ENCODE measurements at places on chromosomes 2 and 18.

DNA sequence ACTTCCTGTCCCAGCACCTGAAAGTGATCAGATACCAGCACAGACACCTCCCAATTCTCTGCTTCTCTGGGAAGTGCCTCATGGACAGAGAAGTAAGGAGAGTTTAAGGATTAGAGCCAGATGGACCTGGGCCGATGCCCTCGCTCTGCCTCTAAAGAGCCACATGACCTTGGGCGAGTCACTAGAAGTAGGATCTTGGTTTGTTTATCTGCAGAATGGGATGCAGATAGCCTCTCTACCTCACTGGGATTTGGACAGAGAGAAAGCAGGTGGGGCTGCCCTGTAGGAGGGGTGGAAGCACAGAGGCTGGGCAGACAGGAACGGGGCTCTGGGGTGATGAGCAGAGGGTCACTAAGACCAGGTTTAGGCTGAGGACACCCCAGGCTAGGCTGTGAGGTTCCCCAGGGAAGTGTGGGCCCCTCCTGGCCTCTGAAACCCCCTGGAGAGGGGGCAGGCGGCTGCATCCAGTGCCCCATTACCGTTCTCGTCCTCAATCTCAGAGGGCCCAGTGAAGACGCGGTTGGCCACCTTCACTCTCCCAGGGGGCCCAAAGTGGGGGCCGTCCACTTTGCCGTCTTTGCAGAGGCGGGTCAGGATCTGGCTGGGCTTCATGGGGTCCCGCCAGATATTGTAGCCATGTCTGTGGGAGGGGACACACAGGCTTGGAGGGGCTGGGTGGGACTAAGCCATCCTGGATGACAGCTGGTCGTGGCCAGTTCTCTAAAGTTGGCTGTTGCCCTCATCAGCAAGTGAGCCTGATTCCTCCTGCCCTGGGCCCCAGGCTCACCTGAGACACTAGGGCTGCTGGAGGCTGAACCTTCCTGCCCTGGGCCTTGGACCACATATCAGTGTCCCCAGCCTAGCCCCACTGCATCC, 13.3 kb downstream of the OTOF start:
- no peak for DNase-seq

DNA sequence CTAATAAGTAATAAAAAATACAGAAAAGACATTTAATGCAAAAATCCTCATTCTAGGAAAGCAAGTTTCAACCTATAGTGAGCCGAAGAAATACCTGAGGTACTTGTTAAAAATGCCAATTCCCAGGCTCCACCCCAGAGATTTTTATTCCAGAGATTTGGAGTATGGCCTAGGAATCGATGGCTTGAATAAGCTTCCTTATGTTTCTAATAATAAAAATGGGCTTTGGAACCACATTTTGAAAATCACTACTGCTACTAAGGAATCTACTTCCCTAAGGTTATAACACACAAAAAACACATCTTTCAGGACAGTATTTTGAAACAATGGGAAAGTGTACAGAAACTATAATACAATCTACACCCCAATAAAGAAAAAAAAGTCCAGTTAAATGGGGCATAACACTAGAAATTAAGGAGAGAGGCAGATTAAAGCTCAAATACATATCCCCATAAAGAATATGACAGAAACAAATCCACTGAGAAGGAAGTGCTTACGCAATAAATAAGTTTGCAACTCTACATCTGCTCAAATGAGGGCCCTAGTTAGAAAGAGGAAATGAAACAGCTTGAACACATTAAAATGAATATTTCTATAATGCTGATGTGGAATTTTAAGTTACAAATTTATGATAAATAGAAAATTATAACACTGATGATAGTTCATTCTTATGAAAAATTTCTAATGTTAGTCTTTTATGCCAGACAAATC, 103.7 kb downstream of the EPB41L3 start:
- DNase-seq, result no peak

GRCh38 chr2:118994172-118994700, 52.2 kb downstream of the MARCO start:
- no peak for DNase-seq

GRCh38 chr2:127101756-127102477, 5.0 kb downstream of the BIN1 start:
- no peak for DNase-seq

- no peak for DNase-seq
Observed at GRCh38 chr2:135984199-135985017, 1.0 kb downstream of the DARS1 start.

- DNase-seq, result no peak
Observed at GRCh38 chr2:37705191-37705590, 33.7 kb upstream of the CDC42EP3 start.

All from activated gamma-delta T cell (primary cell).